ENCODE measurements at places on chromosomes 7 and 10.

GRCh38 chr7:33742521-33742920, 162.8 kb upstream of the BMPER start:
- DNase-seq, result no peak

- no peak for DNase-seq
Measured at GRCh38 chr10:94496646-94497045, 48.9 kb upstream of the HELLS start.

- no peak for DNase-seq
Measured at GRCh38 chr7:13563680-13564079, 425.8 kb downstream of the ETV1 start.

DNA sequence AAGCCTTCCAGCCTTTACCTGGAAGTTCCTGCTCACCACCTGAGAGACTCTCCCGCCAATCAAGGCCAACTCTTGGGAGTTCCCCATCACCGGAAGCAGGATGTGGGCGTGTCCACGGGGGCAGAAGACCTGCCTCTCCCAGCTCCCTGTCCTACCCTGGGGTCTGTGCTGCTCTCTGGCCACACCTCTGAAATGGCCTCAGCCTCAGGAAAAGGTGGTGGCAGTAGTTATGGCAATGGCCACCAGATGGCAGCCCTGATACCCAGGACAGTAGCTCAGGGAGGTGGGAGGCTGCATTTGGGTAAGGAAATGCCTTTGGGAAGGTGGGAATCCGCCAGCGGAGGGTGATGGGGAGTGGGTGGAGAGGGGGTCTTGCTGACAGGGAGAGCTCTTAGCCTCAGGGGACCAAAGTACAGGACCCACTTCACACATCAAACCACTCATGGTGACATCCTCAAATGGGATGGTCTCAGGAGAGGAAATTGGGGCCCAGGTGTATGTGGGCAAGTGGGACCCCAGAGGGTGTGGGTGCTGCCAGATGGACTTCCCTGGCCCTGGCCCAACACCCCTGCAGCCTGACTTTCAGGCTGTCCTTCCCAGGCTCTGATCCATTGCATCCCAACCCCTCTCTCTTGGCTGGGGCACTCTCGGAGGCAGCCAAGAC, 33.9 kb downstream of the KAZALD1 start:
- DNase-seq, result peak; percentile 15

GRCh38 chr7:22394739-22395138, 37.8 kb upstream of the RAPGEF5 start:
- no peak for DNase-seq

DNA sequence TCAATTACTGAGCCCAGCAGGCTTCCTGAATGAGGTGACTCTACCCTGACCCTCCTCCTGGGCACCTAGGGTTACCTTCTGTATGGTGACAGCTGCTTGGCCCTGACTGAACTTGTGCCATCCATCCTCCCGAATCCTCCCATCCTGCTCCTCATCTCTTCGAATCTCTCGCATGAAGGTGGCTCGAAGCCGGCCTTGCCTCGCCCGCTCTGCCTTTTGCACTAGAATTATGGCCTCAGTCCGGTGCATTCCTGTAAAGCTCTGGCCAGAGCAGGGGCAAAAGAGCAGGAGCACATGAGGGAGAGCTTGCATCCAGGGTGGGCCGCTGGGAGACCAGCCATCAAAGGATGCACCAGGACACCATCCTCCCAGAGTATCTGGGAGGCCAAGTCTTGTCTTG, 7.5 kb downstream of the H2BK1 start:
- no peak for DNase-seq

- no peak for DNase-seq
Measured at GRCh38 chr10:27568196-27569175, 64.4 kb downstream of the RAB18 start.

GRCh38 chr7:24501009-24501408, 72.2 kb upstream of the PALS2 start:
- no peak for DNase-seq

DNA sequence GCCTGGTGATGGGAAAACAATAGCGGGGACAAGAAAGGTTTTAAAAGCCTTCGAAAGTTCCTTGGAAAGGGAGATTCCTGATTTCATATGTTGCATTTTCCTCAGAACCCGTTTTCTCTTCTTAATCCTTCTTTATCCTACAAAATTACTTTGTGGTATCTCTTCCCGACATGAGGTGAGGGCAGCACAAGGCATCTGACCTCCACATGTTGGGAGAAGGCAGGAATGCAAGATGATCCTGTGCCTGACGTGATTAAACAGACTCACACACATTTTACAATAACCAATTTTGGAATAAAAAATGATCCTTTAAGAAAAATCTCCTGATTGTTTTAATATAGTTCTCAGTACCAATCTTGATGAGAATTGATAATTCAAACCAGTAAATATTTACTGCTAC, 153.3 kb upstream of the MKLN1 start:
- no peak for DNase-seq

DNA sequence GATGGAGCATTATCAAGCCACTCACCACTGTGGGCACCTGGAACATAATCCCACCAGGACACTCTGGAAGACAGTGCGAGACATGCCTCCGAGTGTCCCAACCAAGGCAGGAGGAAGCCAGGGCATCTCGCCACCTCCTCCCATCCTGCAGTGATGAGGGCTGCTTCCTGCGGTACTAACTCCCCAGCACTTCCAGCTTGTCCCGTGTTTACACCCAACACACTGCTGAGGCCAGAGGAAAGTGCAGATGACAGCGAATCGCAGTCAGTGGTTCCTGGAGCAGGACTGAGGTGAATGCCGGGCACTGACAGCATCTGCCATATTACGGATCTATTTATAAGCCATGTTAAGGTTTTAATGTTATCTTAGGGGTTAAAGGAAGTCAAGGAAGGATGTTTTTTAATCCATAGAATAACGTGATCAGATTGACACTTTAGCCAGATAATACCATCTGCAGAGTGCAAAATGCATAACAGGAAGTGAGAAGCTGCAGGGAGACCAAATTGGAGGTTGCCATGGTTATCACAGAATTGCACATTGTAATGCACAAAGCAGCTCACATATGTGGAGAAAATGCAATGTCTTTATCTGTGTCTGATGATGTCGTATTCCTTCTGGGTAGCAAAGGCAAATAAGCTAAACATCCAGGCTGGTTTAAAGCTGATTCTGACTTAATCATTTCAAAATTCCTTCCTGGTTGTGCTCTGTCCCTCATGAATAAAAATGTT, 314.1 kb upstream of the C7orf33 start:
- DNase-seq, result no peak

GRCh38 chr10:58384095-58384494, 1.1 kb upstream of the TFAM start:
- DNase-seq, result no peak

- no peak for DNase-seq
Measured at GRCh38 chr7:144527051-144527471, 123.6 kb upstream of the NOBOX start.

DNA sequence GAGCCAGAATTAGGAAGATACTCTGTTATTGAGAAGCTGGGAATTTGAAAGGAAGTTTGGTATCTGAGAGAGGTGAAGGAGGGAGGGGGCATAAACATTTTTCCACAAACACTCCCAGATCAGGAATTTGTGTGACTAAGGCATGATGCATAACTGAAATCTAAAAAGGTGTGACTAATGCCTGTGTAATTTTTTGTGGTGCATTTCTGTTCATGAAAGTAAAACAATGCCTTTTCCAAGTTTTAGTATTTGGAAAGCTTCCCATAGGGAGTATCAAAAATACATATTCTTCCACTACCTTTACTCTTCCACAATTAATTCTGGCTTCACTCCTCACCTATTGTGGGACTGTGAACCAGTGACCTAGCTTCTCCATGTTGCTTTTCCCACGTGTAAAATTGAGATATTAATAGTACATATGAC, 56.4 kb upstream of the CAV2 start:
- DNase-seq, result peak; percentile 84
